ENCODE measurements at places on chromosomes 13 and 19.

DNA sequence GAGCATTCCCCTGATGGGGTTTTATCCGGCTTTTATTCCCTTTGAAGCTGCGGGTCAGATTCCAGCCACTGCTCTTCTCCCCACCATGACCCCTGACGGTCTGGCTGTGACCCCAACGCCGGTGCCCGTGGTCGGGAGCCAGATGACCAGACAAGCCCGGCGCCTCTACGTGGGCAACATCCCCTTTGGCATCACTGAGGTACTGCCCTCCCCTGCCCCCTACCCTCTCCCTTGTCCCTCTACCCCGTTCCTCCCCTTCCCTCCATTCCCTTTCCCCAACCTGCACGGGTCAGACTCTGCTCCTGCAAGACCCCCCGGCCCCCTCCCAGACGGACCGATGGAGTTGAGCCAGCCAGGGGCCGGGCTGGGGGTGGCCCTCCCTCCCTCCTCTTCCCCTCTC is 6.2 kb downstream of the U2AF2 start:
- DNase-seq: no peak

DNA sequence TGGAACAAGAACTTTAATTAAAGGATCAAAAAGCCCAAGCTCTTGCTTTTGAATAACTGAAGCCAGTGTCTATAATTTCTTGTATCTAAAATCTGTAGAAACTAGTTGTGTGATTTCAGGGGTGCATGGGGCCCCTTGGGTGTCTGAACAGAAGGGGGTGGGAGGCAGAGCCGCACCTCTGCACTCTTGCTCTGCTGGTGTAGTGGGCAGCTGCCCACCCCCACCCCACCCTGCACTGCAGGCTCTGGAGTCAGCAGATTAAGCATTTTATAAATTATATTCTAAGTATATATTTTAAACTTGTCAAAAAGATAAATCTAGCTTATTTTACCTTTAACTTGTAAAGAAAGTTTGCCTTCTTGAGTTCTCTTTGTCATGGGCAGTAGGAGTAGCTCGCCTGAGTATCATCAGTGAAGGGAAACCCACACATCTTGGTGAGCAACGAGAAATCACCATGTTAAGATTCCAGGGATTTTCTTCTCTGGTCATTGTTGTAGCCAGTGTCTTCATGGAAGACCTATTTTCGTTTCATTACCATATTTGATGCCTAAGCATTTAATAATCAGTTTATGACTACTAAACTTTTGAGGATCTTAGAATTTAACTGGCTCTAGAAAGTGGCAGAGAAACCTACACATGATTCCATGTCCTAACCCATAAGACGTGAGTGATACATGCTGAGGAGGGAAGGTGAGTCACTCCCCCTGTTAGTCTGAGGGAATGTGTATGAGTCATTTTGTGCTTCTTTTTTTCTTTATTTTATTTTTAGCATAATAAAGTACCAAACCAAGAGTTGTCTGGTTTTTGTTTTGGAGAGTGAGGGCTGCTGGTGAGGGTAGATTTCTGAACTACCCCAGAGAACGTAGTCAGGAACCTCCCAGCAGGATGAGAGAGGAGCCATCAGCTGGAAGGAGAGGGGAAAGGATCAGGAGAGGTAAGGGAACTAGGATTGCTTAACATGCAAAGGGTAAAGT is 7.7 kb downstream of the UBE2L5 start:
- peak; percentile 90 for DNase-seq

GRCh38 chr19:30625947-30626625 is 253.9 kb downstream of the ZNF536 start:
- DNase-seq: no peak

DNA sequence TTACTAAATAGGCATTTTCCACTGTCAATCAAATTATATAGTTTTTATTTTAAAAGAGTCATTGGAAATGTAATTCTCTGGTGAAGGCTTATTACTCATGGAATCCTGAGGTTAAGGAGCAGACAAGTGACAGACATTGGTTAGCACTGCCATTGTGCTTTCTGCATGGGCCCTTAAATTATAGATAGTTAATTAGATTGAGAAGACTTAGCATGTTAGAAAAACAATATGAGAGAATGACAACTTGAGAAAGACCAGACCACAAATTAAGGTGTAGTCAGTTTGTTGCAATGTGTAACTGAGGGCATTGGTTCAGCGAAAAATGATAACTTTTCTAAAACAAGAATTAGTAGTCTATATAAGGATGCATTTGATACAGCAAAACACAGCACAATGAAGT is 195.5 kb downstream of the SLITRK6 start:
- DNase-seq: no peak

GRCh38 chr19:2491130-2491801 is 15.3 kb downstream of the GADD45B start:
- peak; percentile 96 for DNase-seq

DNA sequence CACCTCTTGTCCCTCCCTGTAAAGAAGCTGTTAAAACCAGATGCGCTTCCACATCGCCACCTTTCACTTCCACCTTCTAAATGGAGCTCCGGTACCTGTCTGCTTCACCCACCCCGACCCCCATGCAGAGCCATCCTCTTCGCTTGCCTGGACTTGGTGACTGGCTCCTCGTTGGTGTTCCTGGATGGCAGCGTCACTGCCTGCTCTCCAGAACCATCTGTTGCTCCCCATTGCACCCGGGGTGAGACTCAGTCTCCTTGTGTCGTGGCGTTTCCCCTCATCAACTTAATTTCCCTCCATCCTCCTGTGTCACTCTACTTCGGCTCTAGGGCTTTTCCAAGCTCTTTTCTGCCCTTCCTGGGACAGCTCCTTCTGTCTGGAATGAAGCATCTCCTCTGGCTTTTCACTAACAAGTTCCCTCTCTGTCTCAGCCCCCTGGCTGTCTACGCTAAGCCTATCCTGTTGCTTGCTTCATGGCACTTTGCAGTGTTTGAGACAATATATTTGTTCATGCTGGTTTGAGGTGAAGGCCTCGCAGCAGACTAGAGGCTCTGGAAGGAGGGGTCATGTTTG is 10.3 kb downstream of the CEBPG start:
- no peak for DNase-seq

DNA sequence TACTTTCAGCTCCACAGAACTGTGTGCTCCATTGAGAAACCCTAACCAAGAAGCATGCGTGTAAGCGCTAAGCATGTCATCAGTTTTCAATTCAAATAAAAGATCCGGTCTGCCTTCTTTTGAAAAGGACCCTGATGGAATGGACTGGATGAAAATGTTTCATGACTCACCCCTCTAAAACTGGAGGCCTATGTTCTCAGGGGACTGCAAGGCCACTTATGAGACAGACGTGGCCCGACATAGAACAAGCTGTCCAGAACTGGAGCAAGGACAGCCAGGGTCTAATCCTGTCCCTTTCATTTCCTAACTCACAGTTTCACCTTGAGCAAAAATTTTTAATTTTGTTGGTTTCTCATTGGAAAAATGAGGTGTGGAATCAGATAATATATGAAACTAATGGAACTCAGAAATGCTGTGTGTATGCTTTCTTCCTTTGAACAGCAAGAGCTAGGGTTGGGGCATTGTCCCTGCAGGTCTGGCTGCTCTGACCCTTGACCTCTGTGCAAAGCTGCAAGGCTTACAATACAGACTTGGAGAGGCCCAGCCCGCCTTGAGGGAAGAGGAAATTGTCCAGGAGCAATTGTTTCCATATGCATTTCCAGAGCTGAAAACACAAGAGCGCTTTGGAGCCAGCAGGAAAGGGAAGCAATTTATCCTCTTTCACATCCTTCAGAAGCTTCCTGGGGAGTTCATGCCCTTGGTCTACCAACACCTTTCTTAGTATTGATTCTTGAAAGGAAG is 553.4 kb upstream of the KLF12 start:
- no peak for DNase-seq

DNA sequence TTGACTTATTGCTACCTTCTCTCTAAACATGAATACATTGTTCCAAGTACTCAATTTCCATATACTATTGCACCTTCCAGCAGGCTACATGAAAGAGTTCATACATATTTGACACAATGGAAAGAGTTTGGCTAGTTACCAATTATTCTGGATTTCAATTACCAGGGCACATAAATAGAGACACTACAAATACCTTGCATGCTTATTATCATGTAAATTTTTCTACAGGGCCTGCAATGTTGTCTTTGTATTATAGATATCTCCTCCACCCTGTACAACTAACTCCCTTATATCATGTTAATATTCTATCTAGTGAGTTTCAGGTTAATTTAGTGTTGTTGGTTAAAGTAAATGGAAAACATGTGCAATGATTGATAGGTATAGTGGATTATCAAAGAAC is 540.7 kb upstream of the SLITRK5 start:
- no peak for DNase-seq
